ENCODE measurements at places on chromosomes 4 and X. TPM values are rescaled to one million over a fixed set of nuclear protein-coding genes. Genes with fewer than 3 reads are reported as not detected.

- no peak for DNase-seq
Observed at GRCh38 chr4:75673959-75674328, 733 bp upstream of the G3BP2 start.

DNA sequence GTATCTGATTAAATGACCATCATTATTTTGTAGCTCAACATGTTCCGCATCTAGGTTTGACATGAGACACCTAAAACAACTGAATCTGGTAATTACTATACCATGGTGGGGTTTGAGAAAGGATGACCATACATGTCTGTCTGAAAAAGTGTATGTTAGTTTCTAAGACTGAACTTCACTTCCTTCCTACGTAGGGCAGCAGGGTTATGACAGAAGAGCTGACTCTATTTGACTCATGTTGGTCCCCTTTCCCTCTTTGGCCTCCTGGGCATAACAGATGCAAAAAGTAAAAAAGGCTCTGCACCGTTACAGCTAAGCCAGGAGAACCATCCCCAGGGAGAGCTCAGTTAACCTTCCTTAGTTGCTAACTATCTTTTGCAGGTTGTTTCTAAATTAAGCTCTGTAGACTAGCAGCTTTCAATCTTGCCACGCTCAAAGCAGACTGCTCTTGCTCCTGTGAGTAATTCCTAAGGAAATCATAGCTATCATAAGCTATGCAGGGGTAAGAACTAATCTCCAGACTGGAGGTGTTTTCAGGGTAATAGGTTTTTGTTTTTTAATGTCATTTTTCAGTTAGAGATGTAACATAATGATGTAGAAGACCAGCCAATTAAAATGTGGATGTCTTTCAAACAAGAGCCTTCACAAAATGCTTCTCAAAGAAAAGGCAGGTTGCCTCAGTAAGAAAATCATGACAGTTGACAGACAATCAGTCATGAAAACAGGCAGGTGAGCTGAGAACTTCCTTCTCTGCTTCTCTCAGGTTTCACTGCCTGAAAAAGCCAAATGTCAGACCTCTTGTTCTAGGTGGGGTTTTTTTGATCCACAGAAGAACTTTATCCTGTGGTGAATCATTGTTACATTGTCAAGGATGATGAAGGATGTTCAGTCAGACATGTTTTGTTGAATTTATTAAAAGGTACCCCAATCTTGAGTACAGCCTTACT, 66.9 kb upstream of the DAPP1 start:
- DNase-seq = no peak

DNA sequence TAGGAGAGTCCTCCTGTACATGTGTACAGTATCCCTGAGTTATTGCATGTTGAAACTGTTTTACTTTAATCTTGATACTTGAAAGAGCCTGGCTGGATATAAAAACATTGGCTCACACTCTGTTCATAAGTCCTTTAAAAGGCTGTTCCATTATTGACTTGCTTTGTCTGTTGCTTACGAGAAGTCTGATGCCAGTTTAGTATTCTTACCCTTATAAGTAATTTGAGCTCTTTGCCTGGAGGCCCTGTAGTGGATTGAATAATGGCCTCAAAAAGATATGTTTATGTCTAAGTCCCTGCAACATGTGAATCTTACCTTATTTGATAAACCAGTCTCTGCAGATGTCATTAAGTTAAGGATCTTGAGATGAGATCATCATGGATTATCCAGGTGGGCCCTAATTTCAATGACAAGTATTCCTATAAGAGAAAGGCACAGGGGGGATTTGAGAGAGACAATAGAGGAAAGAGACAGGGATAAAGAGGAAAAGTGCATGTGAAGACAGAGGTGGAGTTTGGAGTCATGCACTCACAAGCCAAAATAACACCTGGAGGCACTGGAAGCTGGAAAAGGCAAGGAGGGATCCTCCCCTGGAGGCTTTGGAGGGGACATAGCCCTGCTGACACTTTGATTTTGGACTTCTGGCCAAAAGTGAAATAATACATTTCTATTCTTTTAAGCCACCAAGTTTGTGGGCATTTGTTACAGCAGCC, 98.1 kb downstream of the IRF2 start:
- DNase-seq = no peak

- no peak for DNase-seq
Observed at GRCh38 chr4:56410247-56411062, 23.2 kb upstream of the AASDH start.

- DNase-seq = no peak
Observed at GRCh38 chrX:118740276-118740889, 13.0 kb downstream of the IL13RA1 start.

GSX2 gene
- total RNA-seq = 0.58 TPM
